BE2C (cell line): ENCODE measurements at places on chromosomes 3 and 15.

DNA sequence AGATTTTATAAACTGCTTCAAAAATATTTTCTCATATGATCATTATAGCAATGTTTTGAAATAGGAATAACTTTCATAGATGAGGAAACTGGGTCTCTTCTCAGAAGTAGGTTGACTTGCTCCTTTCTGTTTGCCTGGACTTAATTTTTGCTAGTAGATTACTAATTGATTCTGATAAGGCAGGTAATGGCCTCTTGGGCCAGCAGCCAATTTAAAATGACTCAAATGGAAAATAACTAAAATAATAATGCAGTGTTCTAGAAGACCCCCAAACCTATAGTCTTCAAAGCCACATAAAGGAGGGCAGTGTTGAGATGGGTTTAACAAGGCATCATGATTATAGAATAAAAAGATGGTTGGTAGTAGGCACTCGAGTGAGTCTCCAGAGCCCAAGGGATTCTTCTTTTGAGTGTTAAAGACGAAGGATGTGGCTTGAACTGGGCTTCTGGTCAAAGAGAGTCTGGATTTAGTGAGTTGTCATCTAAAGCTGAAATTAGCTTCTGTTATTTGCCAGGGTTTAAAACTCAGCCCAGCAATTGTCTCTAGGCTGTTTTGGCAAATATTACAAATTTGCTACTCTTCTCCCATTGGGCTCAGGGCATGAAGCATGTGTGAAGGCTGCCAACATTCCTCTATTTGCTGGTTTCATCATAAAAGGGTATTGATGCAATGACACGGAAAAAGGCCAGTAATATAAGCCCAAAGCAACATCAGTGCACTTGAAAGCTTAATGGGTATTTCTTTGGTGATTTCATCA, 297.1 kb upstream of the MEIS2 start:
- peak; percentile 69 for DNase-seq

DNA sequence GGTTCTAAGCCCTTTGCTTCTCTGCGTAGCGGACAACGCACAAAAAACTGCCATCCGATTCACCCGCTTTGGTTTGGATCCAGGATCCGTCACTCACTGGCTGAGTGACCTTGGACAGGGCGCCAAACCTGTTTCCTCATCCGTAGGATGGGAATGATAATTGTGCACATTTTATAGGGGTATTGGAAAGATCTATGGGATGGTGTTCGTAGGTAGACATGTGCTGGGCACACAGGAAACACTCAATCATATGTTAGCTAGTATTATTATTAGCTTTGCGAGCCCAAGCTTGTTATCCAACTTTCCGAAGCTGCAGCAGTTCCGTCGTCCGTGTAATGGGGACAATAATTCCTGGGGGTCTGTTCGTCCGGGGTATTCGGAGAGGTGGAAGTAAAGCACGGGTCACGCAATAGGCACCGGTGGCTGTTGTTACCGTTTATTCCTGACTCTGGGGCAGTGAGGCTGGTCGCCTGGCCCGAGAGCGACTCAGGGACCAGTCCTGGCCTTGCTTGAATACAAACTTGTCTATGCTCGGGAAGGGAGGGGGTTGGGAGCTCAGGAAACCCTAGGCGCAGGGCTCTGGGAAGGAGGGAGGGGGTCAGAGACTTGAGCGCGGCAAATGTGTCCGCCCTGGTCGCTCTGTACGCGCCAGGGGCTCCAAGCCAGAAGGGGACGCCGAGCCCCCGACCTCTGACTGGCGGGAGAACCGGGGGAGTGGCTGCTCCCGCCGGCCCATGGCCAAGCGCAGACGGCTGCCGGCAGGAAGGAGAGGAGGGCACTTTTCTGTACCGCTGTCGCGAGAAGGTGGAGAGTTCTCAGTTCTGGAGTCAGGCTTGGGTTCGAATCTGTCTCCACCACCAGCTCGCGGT, 1.3 kb downstream of the SPSB4 start:
- DNase-seq = peak; percentile 82

GRCh38 chr3:64351713-64352638, 126.7 kb upstream of the PRICKLE2 start:
- DNase-seq = no peak

DNA sequence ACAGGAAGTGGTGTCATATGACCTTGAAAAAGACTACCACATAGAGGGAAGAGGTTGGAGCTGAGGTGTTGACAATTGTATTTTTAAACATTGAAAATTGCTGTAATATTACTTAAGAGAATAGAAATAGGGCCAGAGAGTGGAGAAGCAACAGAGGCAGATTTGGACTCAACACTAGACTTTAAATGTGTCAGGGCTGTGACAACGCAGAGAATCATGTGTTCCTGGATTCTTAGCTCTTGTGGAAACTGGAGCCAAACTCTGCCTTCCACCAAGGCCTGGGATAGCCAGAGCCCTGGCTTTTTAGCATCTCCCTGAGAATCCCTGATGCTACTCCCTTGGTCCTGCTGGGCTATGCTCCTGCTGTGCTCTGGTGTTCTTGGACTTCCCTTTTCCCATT, 277.5 kb downstream of the KCNH8 start:
- no peak for DNase-seq

DNA sequence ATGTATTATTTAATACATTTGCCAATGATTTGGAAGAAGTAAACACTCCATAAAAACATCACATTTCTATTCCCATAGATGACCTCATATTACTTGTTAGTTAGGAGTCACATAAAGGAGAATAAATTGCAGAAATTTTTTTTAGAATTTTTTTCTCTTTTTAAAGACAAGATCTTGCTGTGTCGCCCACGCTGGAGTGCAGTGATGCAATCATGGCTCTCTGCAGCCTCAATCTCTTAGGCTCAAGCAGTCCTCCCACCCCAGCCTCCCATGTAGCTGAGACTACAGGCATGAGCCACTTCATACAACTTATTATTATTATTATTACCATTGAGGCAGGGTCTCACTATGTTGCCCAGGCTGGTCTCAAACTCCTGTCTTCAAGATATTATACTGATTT, 12.3 kb upstream of the USP8 start:
- no peak for DNase-seq

DNA sequence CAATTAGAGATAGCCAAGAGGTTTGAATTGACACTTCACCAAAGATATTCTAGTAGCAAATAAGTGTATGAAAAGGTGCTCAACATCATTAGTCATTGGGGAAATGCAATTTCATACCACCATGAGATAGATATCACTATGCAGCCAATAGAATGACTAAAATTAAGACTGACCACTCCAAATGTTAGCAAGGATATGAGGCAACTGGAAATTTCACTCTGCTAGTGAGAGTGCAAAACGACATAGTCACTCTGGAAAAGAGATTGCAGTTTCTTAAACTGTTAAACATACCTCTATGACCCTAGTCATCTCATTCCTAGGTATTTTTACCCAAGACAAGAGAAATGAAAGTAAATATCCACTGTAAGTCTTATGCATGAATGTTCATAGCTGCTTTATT, 27.6 kb upstream of the SLC6A11 start:
- no peak for DNase-seq

GRCh38 chr3:194340757-194341400, 10.2 kb downstream of the CPN2 start:
- no peak for DNase-seq

DNA sequence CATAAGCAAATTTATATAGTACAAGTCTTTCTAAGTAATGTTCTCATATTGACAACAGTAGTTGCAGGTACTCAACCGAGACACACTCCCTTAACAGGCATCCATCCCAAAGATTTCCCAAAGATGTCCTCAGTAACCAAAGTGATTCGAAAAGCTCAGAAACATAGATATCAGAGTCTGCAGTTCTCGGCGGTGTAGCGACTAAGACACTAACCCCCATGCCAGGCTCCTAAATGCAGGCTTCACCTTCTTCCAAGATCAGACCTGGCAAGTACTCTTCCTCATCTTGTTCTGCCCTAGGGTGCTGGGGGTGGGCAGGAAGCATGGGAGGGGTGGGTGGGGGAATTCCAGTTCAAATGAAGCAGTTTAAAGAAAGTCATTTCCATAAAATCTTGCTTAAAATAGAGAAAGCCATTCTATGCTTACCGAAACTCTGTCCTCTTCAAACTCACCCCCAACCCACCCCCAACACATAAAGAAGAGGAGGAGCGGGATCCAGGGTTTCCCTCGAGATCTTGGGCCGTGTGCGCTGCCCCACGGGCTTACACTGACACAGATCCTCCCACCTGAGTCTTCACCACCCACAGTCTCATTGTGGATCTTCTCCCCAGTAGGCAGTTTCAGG, 59.0 kb upstream of the BCL6 start:
- DNase-seq = no peak

- no peak for DNase-seq
Observed at GRCh38 chr3:121957674-121958415, 63.6 kb downstream of the SLC15A2 start.

DNA sequence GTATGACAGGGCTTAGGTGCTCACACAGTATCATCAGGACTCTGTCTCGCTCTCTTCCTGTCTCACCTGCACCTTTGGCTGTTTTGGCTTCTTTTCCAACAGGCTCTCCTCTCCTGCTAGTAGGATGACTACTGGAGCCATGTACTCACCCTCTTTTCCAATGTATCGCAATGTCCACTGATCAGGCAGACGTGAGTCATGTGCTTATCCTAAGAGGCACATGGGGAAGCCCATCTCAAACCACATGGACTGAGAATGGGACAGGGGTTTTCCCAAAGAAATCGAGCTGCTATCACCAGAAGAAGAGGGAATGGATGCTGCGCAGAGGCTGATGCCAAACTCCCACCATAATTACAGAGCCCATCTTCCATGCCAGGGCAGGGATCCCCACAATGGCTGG, 180.6 kb downstream of the IL5RA start:
- no peak for DNase-seq

DNA sequence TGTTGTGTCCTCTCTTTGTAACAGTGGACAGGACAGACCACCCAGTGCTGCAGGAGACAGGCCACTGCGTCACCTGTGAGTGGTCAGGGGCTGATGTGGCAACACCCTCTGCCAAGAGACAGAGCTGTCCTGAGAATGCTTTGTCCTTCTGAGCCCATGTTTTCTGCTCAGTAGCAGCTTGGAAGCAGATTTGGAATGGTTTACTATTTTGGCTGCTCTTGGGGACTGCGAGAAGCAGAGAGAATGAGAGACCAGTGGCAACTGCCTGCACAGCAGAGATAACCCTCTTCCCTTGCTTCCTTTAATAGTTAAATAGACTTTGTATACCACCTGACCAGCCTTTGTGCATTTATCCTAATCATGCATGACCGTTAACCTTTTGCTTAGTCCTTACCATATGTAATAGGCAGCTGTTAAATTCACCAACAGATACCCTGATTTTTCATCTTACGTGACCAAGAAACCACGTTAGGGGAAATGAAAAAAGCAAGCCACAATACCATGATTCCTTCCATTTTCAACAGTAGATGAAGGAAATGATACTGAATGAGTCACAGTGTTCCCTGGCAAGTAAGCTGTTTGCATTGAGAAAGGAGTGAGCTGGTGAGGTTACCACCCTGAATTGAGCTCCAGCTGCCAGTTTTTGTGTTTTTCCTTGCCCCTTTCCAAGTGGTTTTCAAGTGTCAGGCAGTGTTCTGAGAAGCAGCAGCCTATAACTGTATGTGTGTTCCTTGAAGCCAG, 35.5 kb downstream of the B3GALNT1 start:
- no peak for DNase-seq

DNA sequence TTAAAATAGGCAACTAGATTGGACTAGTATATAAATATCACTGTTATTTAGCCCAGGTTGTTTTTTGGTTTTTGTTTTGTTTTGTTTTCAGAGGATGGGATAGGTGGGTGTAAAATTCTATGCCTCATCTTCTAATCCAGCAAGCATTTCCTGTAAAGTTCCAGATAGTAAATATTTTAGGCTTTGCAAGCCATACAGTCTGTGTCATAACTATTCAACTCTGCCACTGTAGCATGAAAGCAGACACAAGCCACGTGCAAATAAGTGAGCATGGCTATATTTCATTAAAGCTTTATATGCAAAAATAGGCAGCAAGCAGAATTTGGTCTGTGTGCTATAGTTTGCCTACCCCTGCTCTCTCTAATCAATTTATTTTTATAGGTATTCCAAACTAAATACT, 657.3 kb upstream of the TGFBR2 start:
- DNase-seq = no peak

DNA sequence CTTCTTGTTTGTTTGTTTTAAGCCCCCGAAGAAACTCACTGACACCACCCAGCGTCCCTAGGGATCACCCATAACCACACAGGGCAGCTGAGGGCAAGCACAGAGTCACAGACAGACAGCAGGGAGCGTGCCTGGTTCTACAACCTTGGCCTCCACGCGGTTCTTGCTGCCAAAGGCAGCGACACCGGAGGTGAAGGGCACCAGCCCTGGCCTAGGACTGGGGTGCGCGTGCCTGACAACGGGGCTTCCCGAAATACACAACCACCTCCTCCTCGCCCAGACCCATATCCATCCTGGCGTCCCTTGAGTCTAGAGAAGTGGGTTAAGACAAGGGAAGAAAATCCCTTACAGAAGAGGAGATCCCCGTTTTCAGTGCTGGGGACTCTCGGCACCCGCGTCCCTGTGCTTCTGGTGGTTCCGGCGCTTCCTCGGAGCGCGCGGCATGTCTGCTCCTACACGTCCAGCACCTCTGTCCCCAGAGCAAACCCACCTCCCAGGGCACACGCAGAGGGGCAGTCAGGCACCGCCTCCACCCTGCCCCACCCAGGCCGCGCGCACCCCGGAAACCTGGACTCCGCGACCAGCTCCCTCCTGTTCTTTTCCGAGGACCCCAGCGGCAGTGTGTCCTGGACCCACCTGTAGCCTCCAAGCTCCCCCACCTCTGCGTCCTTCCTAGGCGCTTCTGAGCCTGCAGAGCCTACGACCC, 911 bp downstream of the RFTN1 start:
- DNase-seq = no peak

- DNase-seq = no peak
Observed at GRCh38 chr3:184455991-184456390, 76.1 kb downstream of the CHRD start.

DNA sequence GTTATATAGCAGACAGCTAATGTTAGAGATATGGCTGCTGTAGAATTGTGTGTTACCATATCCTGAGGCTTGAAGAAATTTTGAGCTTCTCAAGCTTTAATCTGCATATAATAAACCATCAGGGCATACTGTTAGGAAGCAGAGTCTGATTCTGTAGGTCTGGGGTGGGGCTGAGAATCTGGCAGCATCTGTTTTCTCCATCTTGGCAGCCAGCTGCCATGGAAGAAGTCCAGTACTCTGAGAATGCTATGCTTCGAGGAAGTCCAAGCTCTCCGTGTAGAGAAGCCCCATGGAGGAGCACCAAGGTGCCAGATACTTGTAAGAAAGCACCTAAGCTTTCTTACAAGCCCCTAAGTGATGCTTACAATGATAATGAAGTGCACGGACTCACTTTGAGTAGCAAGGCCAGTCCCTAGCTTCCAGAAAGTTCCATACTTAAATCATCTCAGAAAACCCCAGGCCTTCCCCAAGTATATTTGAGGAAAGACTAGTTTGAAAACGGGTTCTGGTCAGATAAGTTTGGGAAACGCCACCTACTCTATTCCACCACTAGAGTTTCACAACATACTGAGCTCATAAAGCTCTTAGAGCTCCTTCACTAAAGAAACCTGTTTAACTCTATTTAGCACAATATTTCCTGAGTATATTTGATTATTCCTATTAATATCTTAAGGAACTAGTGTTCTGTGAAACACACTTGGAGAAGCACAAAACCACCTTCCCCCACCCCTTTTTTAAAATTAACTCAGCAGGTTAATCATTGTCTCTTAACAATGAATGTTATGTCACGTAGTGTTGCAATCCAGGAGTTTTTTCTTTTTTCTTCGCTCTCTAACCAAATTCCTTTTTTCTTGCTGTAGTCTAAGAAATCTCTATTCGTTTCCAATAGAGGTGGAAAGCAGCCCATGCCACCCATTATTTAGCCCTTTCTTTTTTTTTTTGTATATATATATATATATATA, 59.9 kb upstream of the RASGRP1 start:
- DNase-seq = no peak
